ENCODE measurements at places on chromosomes 13 and 19.

DNA sequence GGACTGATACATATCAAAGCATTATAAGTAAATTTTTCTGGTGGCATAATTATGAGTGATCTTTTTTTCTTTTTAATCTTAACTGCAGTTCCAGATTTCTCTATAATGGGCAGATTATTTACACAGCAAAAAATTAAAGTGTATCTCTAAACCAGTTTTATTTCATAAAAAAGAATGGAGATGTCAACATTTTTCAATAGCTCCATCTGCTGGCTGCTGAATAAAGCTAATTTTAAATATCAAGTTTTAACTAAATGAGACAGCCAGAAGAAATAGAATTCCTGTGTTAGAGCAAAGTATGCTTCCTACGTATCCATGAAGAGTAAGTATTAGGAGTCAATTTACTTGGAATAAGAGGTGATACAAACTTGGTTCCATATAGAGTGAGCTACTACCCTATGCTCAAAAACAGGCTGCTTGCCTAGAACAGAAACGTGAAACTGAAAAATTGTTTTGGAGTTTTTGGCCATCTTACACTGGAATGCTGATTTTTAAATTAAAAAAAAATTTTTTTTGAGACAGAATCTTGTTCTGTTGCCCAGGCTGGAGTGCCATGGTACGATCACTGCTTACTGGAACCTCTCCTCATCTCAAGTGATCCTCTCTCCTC, 5.0 kb upstream of the PDS5B start:
- no peaks in the 10 kb centered on the region for H3K27me3 ChIP-seq
- H3K27ac ChIP-seq = no peak overlapping the region
- H3K4me3 ChIP-seq = no peak overlapping the region
- peaks cover 7% of the 10 kb centered on the region for H3K4me1 ChIP-seq
- H3K36me3 ChIP-seq = no peaks in the 10 kb centered on the region

- H3K4me1 ChIP-seq = peaks cover 2% of the 10 kb centered on the region
- no peaks in the 10 kb centered on the region for H3K27me3 ChIP-seq
- H3K36me3 ChIP-seq = peaks cover under 1% of the 10 kb centered on the region
- H3K4me3 ChIP-seq = peak within 1 kb of the TSS; percentile 55
- peak; percentile 84 for DNase-seq
- peak within 1 kb of the TSS; percentile 13 for H3K27ac ChIP-seq
Observed at GRCh38 chr19:41376241-41376997, at the start of gene TMEM91. Gene TMEM91 (plus strand): TSS chr19:41376533. CDS start chr19:41378310, 1,777 bp downstream.

GRCh38 chr13:18212873-18213272, 968.8 kb downstream of the TUBA3C start:
- H3K4me3 ChIP-seq = no peak overlapping the region
- H3K4me1 ChIP-seq = no peaks in the 10 kb centered on the region
- H3K27me3 ChIP-seq = no peaks in the 10 kb centered on the region
- DNase-seq = no peak

DNA sequence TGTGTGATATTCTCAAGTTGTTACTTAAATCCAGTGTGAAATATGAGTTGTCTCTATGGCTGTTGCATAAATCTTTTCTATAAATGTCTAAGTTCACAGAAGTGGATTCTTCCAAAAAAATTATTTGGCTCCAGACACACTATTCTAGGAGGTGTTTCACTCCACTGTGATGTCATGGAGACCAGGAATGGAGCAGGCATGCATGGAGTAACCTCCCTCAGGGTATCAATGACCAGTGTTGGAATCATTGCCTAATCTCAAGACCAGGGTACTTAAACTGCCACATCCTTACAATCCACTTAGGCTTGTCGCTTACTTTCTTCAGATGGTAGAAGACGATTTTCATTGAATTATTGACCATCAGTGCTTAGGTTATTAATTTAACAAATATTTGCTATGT, 55.4 kb downstream of the LRRC63 start:
- no peaks in the 10 kb centered on the region for H3K27me3 ChIP-seq
- H3K4me3 ChIP-seq = no peak overlapping the region
- H3K4me1 ChIP-seq = no peaks in the 10 kb centered on the region
- no peak for DNase-seq
- no peak overlapping the region for H3K27ac ChIP-seq
- H3K36me3 ChIP-seq = no peaks in the 10 kb centered on the region

GRCh38 chr13:72400856-72401255, 326.6 kb downstream of the MZT1 start:
- no peak for DNase-seq
- no peaks in the 10 kb centered on the region for H3K36me3 ChIP-seq

- no peak overlapping the region for H3K4me3 ChIP-seq
- no peak for DNase-seq
- no peaks in the 10 kb centered on the region for H3K27me3 ChIP-seq
- no peaks in the 10 kb centered on the region for H3K36me3 ChIP-seq
- H3K4me1 ChIP-seq = no peaks in the 10 kb centered on the region
Observed at GRCh38 chr13:87783366-87783765, 112.2 kb downstream of the SLITRK5 start.

GRCh38 chr19:42113641-42114348, 18.5 kb downstream of the POU2F2 start:
- H3K27ac ChIP-seq = no peak overlapping the region
- peaks cover 100% of the 10 kb centered on the region for H3K4me1 ChIP-seq
- peaks cover 16% of the 10 kb centered on the region for H3K36me3 ChIP-seq
- DNase-seq = peak; percentile 89
- no peaks in the 10 kb centered on the region for H3K27me3 ChIP-seq

GRCh38 chr19:15455996-15456395, 6.2 kb upstream of the WIZ start:
- H3K27me3 ChIP-seq = peaks cover 13% of the 10 kb centered on the region
- no peak for DNase-seq
- H3K36me3 ChIP-seq = no peaks in the 10 kb centered on the region

DNA sequence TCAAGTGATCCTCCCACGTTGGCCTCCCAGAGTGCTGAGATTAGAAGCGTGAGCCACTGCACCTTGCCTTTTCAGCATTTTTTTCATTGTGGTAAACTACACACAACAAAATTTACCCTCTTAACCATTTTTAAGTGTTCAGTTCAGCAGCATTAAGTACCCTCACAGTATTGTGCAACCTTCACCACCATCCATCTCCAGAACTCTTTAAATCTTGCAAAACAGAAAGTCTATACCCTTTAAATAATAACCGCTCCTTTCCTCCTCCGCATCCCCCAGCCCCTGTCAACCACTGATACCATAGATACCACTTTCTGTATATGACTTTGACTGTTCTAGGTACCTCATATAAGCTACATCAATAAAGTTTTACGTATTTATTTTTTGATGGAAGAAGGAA, 20.8 kb upstream of the CASP14 start:
- H3K4me3 ChIP-seq = no peak overlapping the region
- no peak for DNase-seq
- H3K27me3 ChIP-seq = peaks cover 13% of the 10 kb centered on the region
- H3K4me1 ChIP-seq = no peaks in the 10 kb centered on the region
- no peak overlapping the region for H3K27ac ChIP-seq

DNA sequence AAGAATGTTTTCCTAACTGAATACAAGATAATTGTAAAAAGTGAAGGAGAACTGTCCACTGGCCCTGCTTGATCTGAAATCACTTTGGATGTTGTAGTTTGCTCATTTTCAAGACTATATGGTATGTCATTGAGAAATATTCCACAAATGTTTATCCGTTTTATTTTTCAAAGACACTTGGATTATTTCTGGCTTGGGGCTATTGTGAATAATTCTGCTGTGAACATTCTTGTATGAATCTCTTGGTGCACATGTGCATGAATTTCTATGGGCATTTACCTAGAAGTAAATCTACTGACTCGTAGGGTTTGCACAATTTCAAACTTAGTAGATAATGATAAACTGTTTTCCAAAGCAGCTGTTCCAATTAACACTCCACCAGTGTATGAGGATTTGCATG, 8.6 kb downstream of the RXFP2 start:
- DNase-seq = no peak
- peaks cover 8% of the 10 kb centered on the region for H3K4me1 ChIP-seq
- no peak overlapping the region for H3K4me3 ChIP-seq
- no peak overlapping the region for H3K27ac ChIP-seq
- H3K36me3 ChIP-seq = no peaks in the 10 kb centered on the region

DNA sequence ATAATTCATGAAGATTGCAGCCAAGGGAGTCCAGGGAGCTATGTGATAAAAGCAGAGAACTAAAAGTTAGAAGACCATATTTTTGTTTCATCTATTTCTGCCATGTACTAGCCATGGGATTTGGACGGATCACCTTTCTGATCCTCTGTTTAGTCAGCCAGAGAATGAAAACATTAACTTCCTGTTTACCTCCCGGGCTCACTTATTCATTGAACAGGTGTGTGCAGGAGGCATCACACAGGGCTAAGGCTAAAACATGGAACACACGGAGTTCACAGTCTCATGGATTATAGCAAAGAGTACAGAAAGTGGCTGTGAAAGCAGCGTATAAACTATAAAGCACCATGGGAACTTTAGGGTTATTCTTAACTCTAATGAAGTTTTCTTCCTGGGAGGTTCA, 96.8 kb downstream of the GPR12 start:
- H3K4me3 ChIP-seq = no peak overlapping the region
- H3K27ac ChIP-seq = no peak overlapping the region
- no peak for DNase-seq

- H3K36me3 ChIP-seq = no peaks in the 10 kb centered on the region
- no peak overlapping the region for H3K4me3 ChIP-seq
- H3K27ac ChIP-seq = no peak overlapping the region
- peaks cover 10% of the 10 kb centered on the region for H3K27me3 ChIP-seq
- peaks cover 16% of the 10 kb centered on the region for H3K4me1 ChIP-seq
Observed at GRCh38 chr19:4878491-4878968, 11.1 kb upstream of the PLIN3 start.

DNA sequence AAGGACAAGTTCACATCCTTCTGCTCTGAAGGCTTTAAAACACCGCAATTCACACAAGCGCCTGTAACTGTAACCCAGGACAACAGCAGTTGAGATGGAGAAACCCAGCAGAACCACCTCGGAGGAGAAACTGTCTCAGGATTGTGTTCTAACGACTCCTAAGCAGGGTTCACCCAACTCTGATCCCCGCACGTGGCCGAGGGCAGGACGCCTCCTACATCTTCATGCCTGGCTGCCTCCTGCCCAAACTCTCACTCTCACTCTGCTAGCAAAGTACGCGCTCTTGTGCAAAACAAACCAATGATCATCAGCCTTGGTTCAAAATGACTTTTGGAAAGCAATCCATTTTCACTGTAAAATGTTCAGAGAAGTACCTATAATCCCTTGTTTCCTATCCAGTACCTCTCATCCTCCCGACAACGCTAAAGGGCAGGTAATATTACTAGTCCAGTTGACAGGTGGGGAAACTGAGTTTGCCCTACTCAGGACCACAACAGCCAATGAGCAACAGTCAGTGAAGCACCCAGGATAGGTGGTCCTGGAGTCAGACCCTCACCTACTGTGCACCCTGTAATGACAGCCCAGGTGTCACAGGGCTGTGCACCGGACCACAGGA, 25.6 kb downstream of the EPS15L1 start:
- H3K4me1 ChIP-seq = peaks cover 37% of the 10 kb centered on the region
- H3K4me3 ChIP-seq = peak overlapping the region; percentile 55
- peak; percentile 83 for DNase-seq
- no peaks in the 10 kb centered on the region for H3K27me3 ChIP-seq

GRCh38 chr13:110664041-110664440, 41.9 kb downstream of the CARS2 start:
- peaks cover 38% of the 10 kb centered on the region for H3K4me1 ChIP-seq
- peaks cover 100% of the 10 kb centered on the region for H3K36me3 ChIP-seq
- peak overlapping the region; percentile 93 for H3K27ac ChIP-seq

- H3K27ac ChIP-seq = peak overlapping the region; percentile 64
- H3K4me1 ChIP-seq = peaks cover 60% of the 10 kb centered on the region
Observed at GRCh38 chr13:99323488-99323887, 16.3 kb upstream of the GPR183 start.

- no peak overlapping the region for H3K4me3 ChIP-seq
- no peaks in the 10 kb centered on the region for H3K27me3 ChIP-seq
- H3K27ac ChIP-seq = no peak overlapping the region
- DNase-seq = no peak
- peaks cover 56% of the 10 kb centered on the region for H3K36me3 ChIP-seq
- H3K4me1 ChIP-seq = peaks cover 5% of the 10 kb centered on the region
Observed at GRCh38 chr19:45705115-45705514, 12.6 kb downstream of the QPCTL start.

GRCh38 chr19:322616-323015, 22.0 kb downstream of the MIER2 start:
- H3K27me3 ChIP-seq = no peaks in the 10 kb centered on the region
- no peak overlapping the region for H3K4me3 ChIP-seq
- peaks cover 9% of the 10 kb centered on the region for H3K36me3 ChIP-seq
- H3K4me1 ChIP-seq = no peaks in the 10 kb centered on the region
- no peak for DNase-seq
- H3K27ac ChIP-seq = no peak overlapping the region

DNA sequence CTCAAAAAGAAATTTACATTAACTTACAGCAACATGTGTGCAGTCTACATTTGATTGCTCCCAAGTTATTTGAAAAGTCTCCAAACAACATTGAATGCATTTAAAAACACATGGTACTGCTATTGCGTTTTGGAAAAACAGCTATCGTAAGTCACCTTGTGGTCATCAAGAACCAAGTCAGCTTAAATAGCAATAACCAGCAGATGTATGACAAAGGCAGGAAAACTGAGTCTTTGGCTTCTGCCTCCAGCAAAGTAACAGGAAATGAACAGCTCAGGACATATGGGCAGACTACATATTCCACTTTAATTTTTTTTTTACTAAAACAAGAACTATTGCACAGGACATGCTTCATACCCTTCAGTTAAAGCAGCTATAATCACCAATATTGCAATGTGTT, 580.6 kb upstream of the SPRY2 start:
- H3K4me1 ChIP-seq = no peaks in the 10 kb centered on the region
- DNase-seq = no peak
- H3K27ac ChIP-seq = no peak overlapping the region

- no peak overlapping the region for H3K27ac ChIP-seq
- H3K4me1 ChIP-seq = no peaks in the 10 kb centered on the region
Observed at GRCh38 chr13:58712191-58712590, 1080.6 kb downstream of the PCDH17 start.

GRCh38 chr19:53131085-53131590, 1.6 kb downstream of the ZNF415 start:
- peaks cover 7% of the 10 kb centered on the region for H3K27me3 ChIP-seq
- no peak for DNase-seq
- no peaks in the 10 kb centered on the region for H3K36me3 ChIP-seq

- no peak overlapping the region for H3K4me3 ChIP-seq
- H3K36me3 ChIP-seq = no peaks in the 10 kb centered on the region
- H3K27ac ChIP-seq = no peak overlapping the region
- no peak for DNase-seq
Observed at GRCh38 chr19:5466814-5467291, 11.6 kb downstream of the ZNRF4 start.
